NCI-H446 (cell line): ENCODE measurements at places on chromosomes 4 and X.

GRCh38 chrX:20149326-20149725, 7.7 kb upstream of the EIF1AX start:
- no peak for DNase-seq

DNA sequence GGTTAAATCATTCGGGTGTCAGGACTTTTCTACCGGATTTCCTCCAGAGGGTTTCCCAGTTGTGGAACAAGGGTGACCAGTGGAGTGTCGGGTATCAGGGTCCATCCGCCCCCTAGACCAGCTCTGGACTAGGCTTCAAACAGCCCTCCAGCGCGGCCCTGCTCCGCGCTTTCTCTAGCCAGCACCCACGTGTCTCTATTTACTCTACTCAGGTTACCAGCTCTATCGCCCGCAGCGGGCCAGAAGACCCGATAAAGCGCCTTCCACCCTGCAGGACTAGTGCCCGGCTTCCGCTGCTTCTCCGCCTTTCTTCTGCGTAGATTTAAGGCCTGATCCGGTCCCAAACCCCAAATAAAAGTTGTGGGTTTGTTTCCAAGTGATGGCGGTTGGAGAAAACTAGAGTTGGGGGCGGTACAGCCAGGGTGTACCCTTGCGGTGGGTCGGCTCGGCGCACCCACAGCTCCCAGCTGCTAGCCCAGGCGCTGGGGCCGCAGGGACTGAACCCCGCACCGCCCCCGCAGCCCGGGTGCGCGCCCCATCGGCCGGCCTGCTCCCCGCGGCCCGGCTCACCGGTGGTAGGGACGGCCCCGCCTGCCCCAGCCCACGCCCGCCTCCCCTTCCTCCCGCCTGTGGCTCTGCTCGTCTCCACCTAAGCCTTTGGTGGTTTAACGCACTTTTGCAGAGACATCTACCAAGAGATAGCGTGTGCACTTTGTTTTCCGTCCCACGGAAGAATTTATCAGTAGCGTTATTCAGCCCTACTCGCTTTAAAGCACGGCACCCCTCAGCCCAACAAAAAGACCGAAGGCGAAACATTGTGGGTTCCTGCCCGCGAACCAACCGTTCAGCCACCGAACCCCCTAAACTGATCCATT, 2.1 kb downstream of the LEF1 start:
- DNase-seq = no peak

GRCh38 chr4:97235521-97235920, 907.8 kb downstream of the STPG2 start:
- DNase-seq = no peak

DNA sequence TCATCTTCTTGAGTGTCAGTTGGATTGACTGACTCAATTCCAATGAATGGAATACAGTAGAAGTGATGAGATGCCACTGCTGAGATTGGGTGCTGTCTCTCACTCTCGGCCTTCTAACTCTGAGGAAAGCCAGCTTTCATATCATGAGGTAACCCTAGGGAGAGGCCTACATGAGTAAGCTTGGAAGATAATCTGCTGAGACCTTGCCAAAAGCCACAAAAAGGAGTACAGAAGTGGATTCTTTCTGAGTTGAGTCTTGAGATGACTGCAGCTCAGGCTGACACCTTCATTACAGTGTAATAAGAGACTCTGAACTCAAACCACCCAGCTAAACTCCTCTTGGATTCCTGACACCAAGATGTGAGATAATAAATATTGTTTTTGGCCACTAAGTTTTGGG, 537.4 kb upstream of the MAGEB18 start:
- no peak for DNase-seq

GRCh38 chrX:142214081-142214480, 9.0 kb upstream of the MAGEC2 start:
- DNase-seq = no peak
